ENCODE measurements at places on chromosomes 11 and 22. TPM values are rescaled to one million over a fixed set of nuclear protein-coding genes. Genes with fewer than 3 reads are reported as not detected.

DNA sequence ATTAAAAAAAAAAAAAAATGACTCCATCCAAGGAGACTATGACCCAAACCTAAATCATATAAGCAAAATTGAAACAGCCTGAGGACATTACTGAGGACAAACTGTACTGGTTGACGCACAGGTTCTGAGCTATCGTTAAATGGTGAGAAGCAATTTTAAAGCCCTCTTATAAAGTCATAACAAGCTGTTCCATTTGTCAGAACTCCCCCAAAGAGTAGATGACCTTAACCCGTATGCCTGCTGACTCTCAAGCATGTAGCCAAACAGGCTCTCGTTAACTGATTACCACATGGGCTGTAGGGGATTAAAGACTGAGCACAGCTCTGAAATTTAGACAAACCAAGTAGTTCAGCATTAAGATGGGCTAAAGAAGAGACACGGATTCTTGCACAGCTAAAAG is 2.2 kb downstream of the CRYAB start:
- DNase-seq = no peak

DNA sequence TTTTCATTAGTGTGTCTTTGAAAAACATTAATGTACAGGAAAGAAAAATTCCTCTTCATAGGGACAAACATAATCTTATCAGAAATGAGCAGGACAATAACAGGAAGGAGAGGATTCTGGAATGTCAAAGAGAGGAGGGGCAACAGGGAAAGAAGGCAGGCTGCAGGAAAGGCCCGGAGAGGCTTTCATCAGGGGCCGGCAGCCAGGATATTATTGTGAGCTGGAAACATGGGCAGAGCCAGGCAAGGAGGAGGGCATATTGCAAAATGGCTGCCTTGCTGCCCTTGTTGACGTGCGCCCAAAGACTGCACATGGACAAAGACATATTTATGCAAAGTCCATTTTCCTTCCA is 433.7 kb downstream of the ETS1 start:
- DNase-seq = no peak

Gene ROBO4
- 0.20 TPM for total RNA-seq

Gene OR5AP2
- not detected for total RNA-seq

DNA sequence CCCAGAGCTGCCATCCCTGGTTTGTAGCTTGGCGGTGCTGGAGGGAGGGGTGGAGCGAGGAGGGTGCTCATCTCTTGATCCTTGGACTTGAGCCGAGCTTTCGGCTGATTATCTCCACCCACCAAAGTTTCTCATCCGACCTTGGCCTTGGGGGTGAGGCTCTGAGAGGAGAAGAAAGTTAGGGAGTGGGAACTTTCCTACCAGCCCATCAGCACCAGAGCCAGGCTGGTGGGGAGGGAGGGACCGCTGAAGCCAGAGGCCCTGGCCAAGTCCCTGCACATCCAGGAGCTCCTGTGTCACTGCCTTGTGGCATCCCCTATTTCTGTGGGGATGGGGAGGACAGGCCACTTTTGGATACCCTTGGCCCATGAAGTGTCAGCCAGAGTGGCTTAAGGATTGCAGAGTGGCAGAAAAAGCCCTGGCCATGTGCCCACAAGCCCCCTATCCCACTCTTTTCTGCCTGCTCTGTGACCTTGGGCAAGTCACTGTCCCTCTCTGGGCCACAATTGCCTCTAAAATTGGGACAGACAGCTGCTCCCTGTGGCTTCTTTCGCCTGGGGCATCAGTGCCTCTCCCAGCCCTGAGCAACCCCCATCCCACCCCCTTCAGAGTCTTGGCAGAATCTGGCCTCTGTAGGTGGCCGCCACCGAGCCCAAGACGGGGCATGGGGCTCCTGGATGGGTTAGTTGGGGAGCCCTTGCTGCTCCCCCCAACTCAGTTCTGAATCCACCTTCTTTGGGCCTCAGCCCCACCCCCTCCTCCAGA is 10.3 kb downstream of the KCTD17 start:
- DNase-seq = no peak

DNA sequence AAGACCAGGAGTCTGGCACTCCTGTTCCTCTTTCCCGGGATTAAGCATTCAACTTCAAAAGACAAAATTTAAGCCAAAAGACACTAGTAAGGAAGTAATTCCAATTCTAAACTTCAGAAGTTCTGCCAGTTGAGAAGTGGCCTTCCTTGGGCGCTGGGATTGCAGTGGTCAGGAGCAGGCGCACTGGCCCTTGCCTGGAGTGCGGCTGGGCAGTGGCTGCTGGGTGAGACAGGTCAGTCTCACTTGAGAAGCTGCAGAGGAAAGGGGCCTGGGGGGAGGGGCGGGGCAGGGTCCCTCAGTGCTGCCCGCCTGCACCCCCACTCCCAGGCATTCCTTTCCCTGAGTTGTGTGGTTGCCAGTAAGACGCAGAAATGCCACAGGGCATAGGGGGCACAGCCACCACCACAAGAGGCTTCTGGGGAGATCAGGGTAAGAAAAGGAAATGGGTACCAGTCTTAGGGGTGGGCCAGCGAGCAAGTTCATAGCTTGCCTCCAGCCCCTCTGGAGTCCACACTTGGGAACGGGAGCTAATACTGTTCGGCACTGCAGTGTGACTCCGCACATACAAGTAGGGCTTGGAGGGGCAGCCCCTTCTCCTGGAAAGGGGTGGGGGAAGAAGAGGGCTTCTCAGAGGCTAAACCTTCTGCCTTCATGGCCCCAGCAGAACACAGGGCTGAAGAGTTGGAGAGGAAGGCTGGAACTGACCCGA is 5.5 kb downstream of the MRPL49 start:
- no peak for DNase-seq

DNA sequence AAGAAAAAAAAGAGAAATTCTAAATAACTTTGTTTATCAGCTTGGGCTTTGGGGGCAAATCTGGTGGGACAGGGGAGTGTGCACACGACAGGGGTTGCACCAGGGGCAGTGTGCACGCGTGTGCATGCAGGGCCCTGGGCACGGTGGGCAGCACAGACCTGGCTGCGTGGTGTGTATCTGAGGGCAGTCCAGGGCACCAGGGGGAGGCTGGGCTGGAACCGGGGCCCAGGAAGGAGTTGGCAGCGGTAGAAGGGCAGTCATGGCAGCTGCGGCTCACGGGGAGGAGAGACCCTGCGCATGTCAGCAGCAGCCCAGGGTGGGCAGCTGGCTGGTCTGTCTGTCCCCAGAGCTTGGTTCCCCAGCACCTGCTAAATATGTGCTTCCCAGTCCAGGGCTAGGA is 4.3 kb downstream of the KRTAP5-5 start:
- no peak for DNase-seq

Gene SCARF2
- total RNA-seq = 1.7 TPM
